ENCODE measurements at places on chromosomes 5 and 9. TPM values are rescaled to one million over a fixed set of nuclear protein-coding genes. Genes with fewer than 3 reads are reported as not detected.

EXOSC2 gene
- 34.2 TPM for total RNA-seq

GPRIN1 gene
- 0.94 TPM for total RNA-seq

LCP2 gene
- 440 TPM for total RNA-seq

FREM1 gene
- total RNA-seq = under 0.01 TPM

CCNI2 gene
- 1.5 TPM for total RNA-seq

REEP2 gene
- total RNA-seq = not detected

ZNF346 gene
- 15.8 TPM for total RNA-seq

SLC36A2 gene
- total RNA-seq = not detected

OR5C1 gene
- not detected for total RNA-seq

SCGB3A2 gene
- not detected for total RNA-seq

IFNA13 gene
- not detected for total RNA-seq

LCN15 gene
- not detected for total RNA-seq

ZNF879 gene
- total RNA-seq = 4.1 TPM

FANCC gene
- total RNA-seq = 3.8 TPM

NR2F1 gene
- 0.42 TPM for total RNA-seq

RASEF gene
- under 0.01 TPM for total RNA-seq

HTR4 gene
- not detected for total RNA-seq

PROP1 gene
- total RNA-seq = not detected

AOPEP gene
- total RNA-seq = 6.2 TPM

SPATA31D4 gene
- total RNA-seq = not detected

HMGXB3 gene
- total RNA-seq = 27.2 TPM

PCDHGA8 gene
- total RNA-seq = 0.10 TPM

CFAP90 gene
- not detected for total RNA-seq

GRXCR2 gene
- total RNA-seq = not detected

PCDHGB1 gene
- not detected for total RNA-seq

SPATA9 gene
- not detected for total RNA-seq

IL9 gene
- not detected for total RNA-seq

ORM1 gene
- not detected for total RNA-seq

RNF183 gene
- not detected for total RNA-seq

NTRK2 gene
- 0.10 TPM for total RNA-seq

PCDHGB4 gene
- total RNA-seq = 0.31 TPM

PSD2 gene
- total RNA-seq = 0.10 TPM

PROB1 gene
- total RNA-seq = 0.21 TPM

GADD45G gene
- 1.8 TPM for total RNA-seq

PCDHGA5 gene
- total RNA-seq = 0.21 TPM

CCL19 gene
- not detected for total RNA-seq

SLC9A3 gene
- 1.8 TPM for total RNA-seq

ANKHD1 gene
- total RNA-seq = 227 TPM

PCDHA5 gene
- under 0.01 TPM for total RNA-seq

HTR1A gene
- total RNA-seq = not detected

NUP214 gene
- 53.0 TPM for total RNA-seq

CDC25C gene
- 1.2 TPM for total RNA-seq

CATSPER3 gene
- total RNA-seq = 0.10 TPM

ADAMTSL1 gene
- 0.10 TPM for total RNA-seq

C9 gene
- not detected for total RNA-seq

PAIP2 gene
- total RNA-seq = 129 TPM

TTLL11 gene
- 1.0 TPM for total RNA-seq

CDKN2B gene
- total RNA-seq = 0.63 TPM

LHX2 gene
- total RNA-seq = not detected

ODF2 gene
- total RNA-seq = 18.1 TPM

TMEM171 gene
- total RNA-seq = not detected

SLC34A3 gene
- total RNA-seq = not detected

PCDHB15 gene
- not detected for total RNA-seq

PAM gene
- total RNA-seq = 18.8 TPM

GGTA1 gene
- 9.6 TPM for total RNA-seq

GDA gene
- not detected for total RNA-seq

INSL6 gene
- total RNA-seq = not detected

PRR16 gene
- 0.63 TPM for total RNA-seq

TNC gene
- 0.10 TPM for total RNA-seq

All from mononuclear cell (primary cell).